ENCODE measurements at places on chromosomes 7 and 10.

DNA sequence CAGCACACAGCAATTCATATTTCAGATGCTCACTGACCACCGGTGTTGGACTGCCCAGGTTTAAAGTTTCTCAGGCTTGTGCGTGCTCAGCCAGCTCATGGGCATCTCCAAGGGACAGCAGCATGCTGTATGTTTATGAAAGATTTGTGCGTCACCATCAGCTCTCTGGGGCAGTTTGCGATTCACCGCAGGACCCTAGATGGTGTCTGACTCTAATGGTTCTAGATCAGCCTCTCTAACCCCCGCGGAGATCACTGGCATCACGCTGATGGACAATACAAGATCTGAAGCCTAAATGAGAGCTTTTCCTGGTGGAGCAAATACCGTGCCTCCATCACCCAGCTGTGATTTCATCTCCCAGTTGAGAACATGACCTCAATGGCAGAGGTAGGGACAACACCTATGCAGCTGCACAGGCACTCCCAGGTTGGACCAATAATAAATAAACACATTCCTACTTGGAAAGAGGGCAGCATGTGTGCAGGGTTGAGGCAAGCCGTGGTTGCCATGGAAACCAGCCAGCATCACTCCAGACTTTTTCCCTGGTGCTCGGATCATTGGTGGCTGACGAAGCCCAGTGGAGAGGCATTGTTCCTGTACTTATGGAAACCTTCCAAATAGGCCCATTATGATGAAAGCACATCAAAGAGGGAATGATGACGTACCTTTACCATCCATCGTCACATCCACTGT, 253.6 kb downstream of the KCNMA1 start:
- DNase-seq = peak; percentile 62

GRCh38 chr10:6603142-6604125, 23.4 kb upstream of the PRKCQ start:
- no peak for DNase-seq

- DNase-seq = no peak
Observed at GRCh38 chr10:81981724-81982123, 106.7 kb downstream of the NRG3 start.

- DNase-seq = peak; percentile 2
Observed at GRCh38 chr10:124837687-124838086, 36.1 kb downstream of the ABRAXAS2 start.

DNA sequence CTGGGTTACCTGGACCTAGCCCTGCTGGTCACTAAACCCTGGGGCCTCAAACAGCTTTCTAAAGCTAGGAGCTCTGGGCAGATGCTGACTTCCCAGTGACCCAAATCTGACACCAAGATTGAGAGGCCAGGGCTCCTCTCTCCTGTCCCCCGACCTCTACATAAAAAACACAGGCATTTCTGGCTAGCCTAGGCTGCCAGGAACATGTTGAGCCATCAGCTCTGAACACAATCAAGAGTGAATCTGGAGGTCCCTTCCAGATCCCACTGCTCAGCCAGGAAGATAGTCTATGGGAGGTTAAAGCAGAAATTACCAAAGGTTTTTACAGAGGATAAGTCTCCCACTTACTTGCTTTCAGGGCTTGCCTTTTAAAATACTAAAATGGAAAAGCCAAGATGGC, 22.1 kb upstream of the PDE1C start:
- DNase-seq = no peak

DNA sequence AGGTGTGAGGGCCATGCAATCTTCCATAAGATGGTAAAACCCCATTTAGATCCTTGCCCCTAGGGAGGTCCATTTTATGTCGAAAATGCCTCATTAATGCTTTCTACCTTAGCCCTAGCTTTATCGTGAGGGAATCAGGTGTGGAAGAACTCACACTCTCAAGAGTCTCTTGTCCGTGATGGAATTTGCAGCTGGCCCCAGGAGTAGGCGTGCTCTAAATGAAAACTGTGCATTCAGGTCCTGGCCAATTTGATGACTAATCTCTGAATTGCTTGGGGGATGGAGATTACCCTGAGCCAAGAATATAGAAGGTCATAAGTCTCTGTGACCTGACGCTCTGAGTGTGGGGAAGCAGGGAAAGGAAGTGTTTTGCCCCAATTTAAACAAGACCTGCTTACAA, 6.6 kb downstream of the C10orf90 start:
- peak; percentile 94 for DNase-seq

DNA sequence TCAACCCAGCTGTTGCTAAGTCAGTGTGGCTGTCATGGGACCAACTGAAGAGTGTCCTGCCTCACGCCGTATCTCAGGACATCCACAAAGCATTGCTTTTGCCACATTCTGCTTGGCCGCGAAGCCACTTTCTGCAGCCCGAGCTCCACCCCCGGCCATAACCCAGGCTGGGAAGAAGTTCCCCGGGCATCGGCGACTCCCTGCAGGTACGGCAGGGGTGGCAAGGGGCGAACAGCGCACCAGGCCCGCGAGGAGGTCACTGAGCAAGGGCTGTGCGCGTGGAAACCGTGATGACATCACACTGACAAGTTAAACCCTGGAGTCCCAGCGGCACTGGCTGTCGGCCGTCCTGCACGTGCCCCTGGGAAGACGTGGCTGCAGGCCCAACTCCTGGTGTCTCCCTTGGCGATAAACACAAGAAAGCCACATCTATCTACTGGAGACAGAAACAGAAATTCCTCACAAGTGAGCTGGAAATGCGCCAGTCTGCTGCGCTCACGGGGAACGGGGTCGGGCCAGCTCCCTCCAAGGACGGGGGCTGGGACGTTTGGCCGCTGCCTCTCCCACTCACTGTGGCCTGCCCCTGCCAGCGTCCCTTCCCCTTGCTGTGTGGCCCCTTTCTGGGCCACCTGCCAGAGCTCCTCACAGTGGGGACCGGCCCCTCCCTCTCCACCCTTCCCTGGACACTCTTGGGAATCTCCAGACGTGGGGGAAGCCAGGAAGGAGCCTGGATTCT, 326.3 kb downstream of the DNAJB6 start:
- DNase-seq = peak; percentile 15

DNA sequence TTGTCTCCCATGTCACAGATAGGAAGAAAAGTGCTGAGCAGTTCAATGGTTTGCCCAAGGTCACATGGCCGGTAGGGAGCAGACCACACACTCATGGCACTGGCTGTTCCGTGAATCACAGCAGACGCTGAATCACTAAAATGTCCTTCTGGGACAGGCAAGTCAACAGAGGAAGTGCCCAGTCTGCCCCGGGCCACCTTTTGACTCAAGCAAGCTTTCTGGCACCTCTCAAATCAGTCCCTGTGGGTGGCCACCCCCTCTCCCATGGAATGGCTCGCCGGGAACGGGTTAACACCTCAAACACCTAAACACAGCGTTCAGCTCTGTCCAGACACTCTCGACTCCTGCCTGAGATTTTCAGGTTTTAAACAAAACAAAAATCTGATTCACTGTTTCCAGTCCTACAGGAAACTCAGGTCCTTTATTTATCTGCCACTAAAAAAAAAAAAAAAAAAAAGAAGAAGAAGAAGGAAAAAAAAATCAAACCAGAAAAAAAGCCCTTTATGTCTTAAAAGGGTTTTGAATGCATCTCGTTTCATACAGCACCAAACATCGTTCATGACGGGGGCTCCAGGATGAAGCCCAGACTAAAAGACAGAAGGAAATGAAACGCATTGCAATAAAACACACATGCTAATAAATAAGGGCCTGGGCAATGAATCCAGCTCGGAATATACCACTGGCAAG, 15.5 kb downstream of the CARD11 start:
- DNase-seq = peak; percentile 69

DNA sequence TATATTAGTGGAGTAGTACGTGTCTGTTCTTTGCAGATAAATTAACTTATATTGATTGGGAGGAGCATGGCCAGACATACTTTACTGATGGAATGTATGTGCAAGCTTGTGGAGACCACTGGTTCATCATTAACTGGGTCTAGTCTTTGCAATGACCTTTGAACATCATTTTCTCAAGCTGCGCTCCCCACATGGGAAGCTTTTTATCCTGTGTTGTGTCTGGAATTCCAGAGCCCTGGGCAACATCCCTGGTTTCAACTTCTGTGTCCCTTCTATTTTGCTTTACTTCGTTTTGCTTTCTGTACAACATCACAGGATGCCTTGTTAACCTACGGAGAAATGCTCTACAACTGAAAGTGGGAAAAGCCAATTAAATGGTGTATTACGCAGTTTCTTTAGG, 38.3 kb downstream of the MACROH2A2 start:
- no peak for DNase-seq

DNA sequence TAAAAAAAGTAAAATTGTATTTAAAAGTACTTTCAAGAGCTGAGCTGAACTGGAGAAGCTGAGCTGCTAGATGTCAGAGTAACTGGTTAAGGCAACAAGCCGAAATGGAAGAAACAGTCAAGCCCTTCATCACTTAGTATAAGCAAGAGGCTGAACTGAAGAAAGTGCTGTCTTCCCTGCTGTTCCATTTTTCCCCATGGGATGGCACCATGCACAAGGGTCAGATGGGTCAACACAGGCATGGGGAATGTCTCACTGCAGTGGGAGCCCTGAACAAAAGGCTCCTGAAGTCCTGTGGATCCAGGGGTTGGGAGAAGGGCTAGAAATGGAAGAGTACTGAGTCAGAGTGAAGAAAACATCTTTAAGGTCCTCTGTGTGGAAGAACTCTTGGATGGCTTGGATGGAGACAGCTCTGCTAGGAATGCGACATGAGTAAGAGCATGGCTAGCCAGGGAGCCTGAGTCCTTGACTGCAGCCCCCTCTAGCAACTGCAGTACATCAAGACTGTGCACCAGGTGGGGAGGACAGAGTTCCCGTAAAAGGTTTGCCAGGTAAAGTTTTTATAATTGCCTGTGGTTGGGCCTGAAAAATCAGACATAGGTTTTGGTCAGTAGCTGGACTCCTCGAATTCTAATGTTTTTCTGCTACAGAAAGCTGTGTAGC, 348.3 kb downstream of the GPR158 start:
- no peak for DNase-seq

- DNase-seq = no peak
Observed at GRCh38 chr7:8618441-8619070, 185.1 kb downstream of the NXPH1 start.
